GM23248 (cell line): ENCODE measurements at places on chromosomes 3 and 15. TPM values are rescaled to one million over a fixed set of nuclear protein-coding genes. Genes with fewer than 3 reads are reported as not detected.
A peak's percentile ranks its signal among the peaks of the same experiment; 100 is the strongest.

DNA sequence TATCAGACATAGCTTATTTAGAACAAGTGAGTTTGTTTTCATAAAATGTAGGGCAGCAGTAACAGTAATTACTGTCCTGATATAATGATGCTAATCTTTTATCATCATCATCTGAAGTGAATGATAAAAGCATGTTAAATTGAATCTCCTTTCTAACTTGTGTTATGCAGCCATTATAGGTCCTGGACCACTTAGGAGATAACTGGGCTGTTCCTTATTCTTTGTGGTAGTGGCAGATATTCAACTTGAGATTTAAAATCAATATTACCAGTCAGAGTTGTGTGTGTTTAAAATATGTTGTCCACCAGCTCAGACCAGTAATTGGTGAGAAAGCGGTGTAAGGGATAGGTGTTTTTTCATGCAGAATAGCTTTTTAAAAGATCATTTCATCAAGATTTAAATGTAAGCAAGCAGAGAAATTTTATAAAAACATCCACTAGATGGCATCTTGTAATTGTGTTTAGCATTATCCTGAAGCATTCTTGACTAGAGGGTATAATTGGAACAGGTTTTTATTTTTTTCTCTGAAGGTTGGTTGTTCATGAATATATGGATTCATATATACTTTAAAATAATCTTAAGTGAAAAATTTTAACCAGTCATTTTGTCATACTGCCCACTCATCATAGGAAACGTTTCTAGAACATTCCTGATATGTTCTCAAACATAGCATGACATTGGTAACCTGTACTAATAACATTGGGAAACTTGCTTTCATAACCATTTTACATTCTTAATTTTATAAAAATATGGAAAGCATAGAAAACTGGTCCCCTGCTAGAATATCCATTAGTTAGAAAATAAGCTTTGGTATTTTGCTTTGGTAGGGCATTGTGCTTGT is 153.9 kb downstream of the BBX start:
- H3K4me1 ChIP-seq = peaks cover 6% of the 10 kb centered on the region; the same call in 1 of the 2 replicates
- peak; percentile 60 for DNase-seq
- no peak overlapping the region for H3K27ac ChIP-seq
- no peak overlapping the region for H3K4me3 ChIP-seq
- no peaks in the 10 kb centered on the region for H3K27me3 ChIP-seq

DNA sequence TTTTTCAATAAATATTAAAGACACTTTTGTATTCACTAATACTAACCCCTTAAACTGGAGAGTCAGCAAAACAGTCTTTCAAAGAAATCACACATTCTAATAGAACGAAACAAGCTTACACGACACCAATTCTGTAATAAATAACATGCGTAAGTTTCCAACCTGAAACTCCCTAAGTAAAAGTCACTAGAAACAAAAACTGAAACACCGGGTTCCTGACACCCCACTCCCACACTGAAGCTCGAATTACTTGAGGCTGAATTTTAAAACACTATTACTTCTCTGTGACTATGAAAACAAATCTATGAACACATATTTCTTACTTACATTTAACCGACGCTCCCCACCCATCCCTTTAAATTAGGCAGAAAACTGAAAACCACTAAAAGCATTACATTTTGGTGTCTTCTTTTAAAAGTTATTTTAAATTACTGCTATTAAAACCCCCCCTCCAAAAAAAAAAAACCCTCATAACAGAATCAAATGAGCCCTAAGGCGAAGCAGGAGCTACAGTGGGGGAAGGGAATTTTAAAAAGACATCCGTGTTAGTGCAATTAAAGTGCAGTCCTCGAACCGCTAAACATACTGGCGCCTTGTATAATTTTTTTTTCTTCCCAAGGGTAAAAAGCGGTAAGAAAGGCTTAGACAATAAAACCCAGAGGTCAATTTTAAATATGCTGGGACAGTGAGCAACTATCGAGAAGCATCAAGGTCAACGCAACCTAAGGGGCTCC is 878 bp downstream of the SPPL2A start:
- H3K4me3 ChIP-seq = peak overlapping the region; percentile 89
- H3K4me1 ChIP-seq = 0 out of 2 replicates have a peak, but pooled peaks cover 4% of the 10 kb centered on the region
- no peaks in the 10 kb centered on the region for H3K36me3 ChIP-seq
- peak; percentile 50 for DNase-seq

DNA sequence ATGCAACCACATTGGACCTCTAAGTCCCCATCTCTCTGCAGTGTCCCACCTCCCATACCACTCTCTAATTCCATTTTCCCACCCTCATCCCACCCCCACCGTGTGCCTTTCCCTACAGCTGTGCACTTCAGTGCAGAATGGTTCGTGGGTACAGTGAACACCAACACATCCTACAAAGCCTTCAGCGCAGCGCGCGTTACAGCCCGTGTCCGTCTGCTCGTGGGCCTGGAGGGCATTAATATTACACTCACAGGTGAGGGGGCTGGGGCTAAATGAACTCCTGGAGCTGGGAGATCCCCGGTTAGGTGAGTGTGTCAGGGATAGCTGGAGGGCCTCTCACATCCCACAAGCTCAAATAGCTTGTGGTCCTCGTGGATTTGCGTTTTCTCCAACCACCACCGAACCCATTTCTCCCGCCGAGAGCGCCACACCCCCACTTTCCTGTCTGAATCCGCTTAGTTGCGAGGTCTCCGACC is 1.9 kb downstream of the DUOXA2 start:
- peaks cover 61% of the 10 kb centered on the region for H3K27me3 ChIP-seq
- no peak overlapping the region for H3K4me3 ChIP-seq

DNA sequence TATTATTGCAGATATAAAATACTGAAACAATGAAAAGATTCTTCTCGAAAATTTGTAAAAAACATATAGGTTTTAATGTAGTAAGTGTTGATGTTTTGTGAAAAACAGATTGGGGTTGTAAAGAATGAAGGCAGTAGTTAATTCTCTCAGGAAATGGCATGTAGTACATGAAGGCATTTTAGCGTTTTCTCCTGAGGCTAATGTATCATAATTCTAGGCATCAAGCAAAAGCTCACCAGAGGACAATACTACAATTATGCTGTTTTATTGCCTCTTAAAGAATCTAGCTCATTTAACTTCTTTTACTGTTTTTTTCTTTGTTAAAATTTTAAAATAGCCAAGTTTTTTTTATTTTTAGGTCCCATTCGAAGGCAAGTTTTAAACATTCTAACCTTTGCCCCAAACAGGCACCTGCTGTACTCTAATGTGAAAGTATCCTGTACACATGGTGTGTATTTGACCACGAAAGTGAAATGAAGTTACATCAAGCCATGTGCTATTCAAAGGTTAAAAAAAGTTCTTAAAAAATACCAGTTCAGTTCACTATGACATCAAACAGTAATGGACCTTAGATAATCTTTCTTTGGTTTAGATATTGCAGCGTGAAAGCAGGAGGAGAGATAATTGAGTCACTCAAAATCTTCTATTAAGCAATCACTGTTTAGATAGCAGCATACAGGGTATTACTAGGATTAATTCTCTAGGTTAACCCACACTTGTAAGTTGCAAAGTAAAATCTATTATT is 163.6 kb downstream of the ECT2 start:
- H3K27ac ChIP-seq = no peak overlapping the region
- no peak overlapping the region for H3K4me3 ChIP-seq
- no peak for DNase-seq
- no peaks in the 10 kb centered on the region for H3K4me1 ChIP-seq
- H3K36me3 ChIP-seq = no peaks in the 10 kb centered on the region
- H3K27me3 ChIP-seq = peaks cover 2% of the 10 kb centered on the region; the same call in 1 of the 2 replicates

DNA sequence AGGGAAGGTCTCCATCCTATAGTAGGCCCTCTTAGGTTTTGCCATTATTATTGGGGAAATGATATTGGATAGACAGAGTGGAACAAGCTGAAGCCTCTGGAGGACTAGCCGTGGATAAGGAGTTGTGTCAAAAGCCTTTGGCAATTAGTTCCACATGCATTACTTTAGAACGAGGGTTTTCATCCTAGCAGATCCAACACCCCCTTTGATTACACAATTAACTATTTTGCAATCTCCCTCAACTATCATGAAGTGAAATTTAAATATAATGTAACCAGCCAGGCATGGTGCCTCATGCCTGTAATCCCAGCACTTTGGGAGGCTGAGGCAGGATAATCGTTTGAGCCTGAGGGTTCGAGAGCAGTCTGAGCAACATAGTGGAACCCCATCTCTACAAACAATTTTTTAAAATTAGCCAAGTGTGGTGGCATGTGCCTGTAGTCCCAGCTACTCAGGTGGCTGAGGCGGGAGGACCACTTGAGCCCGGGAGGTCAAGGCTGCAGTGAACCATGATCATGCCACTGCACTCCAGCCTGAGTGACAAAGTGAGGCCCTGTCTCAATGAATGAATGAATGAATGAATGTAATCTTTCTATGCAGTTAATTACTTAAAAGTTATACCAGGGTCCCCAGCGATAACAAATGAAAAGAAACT is 56.8 kb downstream of the PXYLP1 start:
- H3K4me3 ChIP-seq = no peak overlapping the region
- peak; percentile 13 for DNase-seq
- H3K27ac ChIP-seq = no peak overlapping the region
- no peaks in the 10 kb centered on the region for H3K27me3 ChIP-seq
- H3K4me1 ChIP-seq = peaks cover under 1% of the 10 kb centered on the region; the same call in 1 of the 2 replicates

GRCh38 chr3:178513546-178514380 is 22.5 kb upstream of the KCNMB2 start:
- no peaks in the 10 kb centered on the region for H3K27me3 ChIP-seq
- no peaks in the 10 kb centered on the region for H3K36me3 ChIP-seq
- H3K4me1 ChIP-seq = no peaks in the 10 kb centered on the region
- no peak overlapping the region for H3K4me3 ChIP-seq

DNA sequence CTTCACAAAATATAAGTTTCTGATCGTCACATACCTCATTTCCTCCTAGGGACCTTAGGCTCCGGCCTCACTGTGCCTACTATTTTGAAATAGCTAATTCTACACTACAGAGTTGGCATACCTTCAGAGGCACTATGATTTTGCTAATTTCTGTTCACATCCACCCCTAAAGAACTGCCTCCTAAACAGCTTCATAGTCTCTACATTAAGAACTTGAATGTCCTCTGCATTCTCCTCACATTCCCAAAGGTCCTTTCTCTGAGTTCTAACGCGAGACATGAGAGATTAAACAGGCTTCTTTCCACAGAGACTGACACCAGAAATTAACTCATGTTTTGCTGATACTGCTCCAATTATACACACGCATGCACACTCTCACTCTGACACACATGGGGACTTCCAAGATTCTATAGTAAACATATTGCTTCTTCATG is 75.5 kb downstream of the DLG1 start:
- H3K27ac ChIP-seq = 0 out of 2 replicates have a peak overlapping the region, but pooled peaks have one; percentile 6
- H3K4me1 ChIP-seq = peaks cover 11% of the 10 kb centered on the region; the same call in 1 of the 2 replicates
- H3K27me3 ChIP-seq = no peaks in the 10 kb centered on the region
- H3K4me3 ChIP-seq = no peak overlapping the region
- no peaks in the 10 kb centered on the region for H3K36me3 ChIP-seq

DNA sequence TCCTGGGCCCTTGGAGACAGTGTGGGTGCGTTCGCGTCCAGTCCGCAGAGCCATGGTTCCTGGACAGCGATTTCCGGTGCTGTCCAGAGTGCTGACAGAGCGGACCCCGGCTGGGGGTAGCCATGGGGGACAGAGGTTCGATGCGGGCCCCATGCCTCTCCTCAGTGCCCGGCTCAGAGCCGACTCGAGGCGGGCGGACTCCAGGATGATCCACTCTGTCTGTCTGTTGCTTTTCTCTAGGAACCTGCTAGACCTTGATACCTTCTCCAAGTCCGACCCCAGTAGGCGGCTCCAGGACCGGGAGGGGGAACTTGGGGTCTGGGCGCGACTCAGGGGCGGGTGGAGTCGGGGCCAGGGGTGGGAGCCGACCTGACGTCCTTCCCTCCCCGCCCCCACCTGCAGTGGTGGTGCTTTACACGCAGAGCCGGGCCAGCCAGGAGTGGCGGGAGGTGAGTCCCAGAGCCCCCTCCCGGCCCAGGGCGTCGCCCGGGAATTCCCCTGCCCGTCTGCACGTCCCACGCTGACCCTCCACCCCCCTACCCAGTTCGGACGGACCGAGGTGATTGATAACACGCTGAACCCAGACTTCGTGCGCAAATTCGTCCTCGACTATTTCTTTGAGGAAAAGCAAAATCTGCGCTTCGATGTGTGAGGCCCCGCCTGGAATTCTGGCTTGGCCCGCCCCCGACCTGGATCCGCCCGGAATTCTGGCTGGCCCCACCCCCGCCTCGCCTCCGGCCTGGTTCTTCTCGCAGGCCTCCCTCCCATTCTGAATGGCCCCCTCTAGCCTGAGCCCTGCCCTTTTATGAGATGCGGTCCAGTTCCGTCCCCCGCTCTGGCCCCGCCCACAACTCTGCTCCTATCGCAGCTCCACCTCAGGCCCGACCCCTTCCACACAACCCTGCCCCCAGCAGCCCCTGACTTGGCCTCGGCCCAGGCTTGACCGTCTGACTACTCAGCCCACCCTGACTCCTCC is 1.0 kb downstream of the CPNE9 start:
- no peak overlapping the region for H3K27ac ChIP-seq
- peaks cover 3% of the 10 kb centered on the region; the same call in 1 of the 2 replicates for H3K4me1 ChIP-seq
- H3K4me3 ChIP-seq = peak overlapping the region; percentile 58

DNA sequence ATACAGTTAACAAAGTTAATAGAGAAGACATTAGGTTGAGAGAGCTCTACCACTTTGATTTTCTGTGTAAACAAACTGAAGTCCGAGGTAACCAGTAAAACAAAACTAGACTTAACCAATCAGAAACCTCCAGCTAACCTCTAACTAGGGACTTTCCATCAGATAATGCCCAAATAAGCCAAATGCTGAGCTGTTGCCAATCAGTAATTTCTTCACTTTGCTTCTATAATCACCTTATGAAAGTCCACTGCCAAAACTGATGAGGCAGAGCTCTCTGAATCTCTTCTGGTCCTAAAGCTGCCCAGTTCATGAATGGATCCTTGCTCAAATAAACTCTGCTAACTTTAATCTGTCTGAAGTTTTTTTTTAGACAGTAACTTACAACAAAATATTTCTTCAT is 448.0 kb upstream of the NECTIN3 start:
- no peak overlapping the region for H3K27ac ChIP-seq
- H3K36me3 ChIP-seq = no peaks in the 10 kb centered on the region
- H3K4me1 ChIP-seq = no peaks in the 10 kb centered on the region
- H3K4me3 ChIP-seq = no peak overlapping the region
- DNase-seq = peak; percentile 1

- no peak overlapping the region for H3K27ac ChIP-seq
- no peaks in the 10 kb centered on the region for H3K36me3 ChIP-seq
- DNase-seq = no peak
- H3K4me3 ChIP-seq = no peak overlapping the region
- H3K4me1 ChIP-seq = peaks cover 11% of the 10 kb centered on the region
Observed at GRCh38 chr15:96309143-96309660, 21.3 kb upstream of the NR2F2 start.

DNA sequence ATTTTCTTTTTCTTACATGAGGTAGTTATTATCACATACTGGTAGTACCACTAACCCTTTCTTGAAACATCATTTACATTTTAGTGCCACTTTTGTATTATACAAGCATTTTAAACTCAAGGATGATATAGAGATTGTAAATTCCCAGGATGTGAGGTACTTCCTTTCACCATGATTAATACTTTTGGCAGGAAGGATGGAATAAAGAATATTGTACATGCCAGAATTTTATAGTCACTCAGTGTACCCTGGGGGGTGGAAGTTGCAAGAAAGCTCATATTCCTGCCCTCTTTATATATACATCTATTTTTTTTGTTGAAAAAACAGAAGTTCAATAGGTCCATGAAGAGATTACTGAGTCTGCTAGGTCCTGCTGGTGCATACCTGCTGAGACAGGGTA is 141.0 kb upstream of the PLSCR5 start:
- DNase-seq = peak; percentile 82
- no peaks in the 10 kb centered on the region for H3K27me3 ChIP-seq
- H3K4me1 ChIP-seq = peaks cover 47% of the 10 kb centered on the region
- peak overlapping the region; percentile 43 for H3K27ac ChIP-seq

The IL17RC gene
- total RNA-seq = 41.8 and 49.4 TPM in 2 replicates

The C3orf62 gene
- total RNA-seq = 0.25 and 2.9 TPM in 2 replicates

The SLC12A6 gene
- total RNA-seq = 19.2 TPM in 2 replicates

The ACKR4 gene
- 25.0 and 25.2 TPM in 2 replicates for total RNA-seq

The SAMMSON gene
- total RNA-seq = not detected in 2 replicates

The EHD4 gene
- 15.9 and 17.7 TPM in 2 replicates for total RNA-seq

The HGD gene
- not detected in 2 replicates for total RNA-seq
